SK-N-DZ (cell line): ENCODE measurements at places on chromosomes 4 and X.
A peak's percentile ranks its signal among the peaks of the same experiment; 100 is the strongest.

DNA sequence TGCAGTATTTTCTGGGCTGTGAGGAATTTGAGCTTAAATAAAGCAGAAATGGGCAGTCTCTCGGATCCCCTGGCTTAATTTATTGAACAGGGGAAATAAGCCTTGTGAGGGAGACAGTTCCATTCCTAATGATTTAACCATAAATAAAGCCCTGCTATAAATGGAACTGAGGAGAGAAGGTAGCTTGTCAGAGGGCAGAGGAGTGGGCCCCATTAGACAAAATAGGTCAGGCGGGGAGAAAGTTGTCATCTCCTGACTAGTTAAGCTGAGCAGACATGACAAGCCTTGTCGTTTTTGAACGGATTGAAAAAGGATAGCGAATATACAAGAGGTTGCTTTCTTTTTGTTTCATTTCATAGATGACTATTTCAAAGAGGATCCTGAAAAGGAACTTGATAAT, 39.3 kb downstream of the SMPX start:
- no peak for DNase-seq

DNA sequence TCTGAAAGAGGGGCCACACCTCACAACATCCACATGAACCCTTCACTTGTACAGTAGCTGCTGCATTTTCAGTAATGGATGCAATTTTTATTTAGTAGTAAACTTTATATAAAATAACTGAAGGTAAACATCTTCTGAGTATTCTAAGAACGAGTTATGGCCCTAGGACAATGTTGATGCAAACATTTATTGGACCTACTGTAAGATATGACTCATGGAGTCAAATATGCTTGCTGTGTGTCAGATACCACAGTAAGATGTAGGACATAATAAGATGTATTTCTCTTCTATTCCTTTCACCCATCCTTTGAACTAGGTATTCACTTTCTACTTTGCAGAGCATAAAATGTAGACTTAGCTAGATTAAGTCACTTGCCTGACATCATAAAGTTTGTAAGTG, 87.6 kb downstream of the TEX13C start:
- DNase-seq = no peak

DNA sequence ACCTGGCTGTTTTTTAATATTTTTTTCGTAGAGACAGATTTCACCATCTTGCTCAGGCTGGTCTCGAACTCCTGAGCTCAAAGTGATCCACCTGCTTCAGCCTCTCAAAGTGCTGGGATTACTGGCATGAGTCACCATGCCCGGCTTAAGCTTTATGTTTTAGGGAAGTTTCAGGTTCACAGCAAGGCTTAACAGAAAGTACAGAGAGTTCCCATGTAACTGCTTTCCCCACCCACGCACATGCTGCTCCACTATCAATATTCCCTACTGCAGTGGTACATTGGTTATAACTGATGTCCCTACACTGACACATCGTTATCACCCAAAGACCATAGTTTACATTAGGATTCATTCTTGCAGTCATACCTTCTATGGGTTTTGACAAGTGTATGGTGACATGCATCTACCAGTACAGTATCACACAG, 62.7 kb downstream of the PRPS1 start:
- no peak for DNase-seq

- DNase-seq = no peak
Measured at GRCh38 chr4:90027565-90027964, 99.6 kb upstream of the CCSER1 start.

GRCh38 chr4:34766935-34767334, 1477.4 kb downstream of the ARAP2 start:
- no peak for DNase-seq

GRCh38 chr4:126209147-126209546, 894.4 kb downstream of the FAT4 start:
- DNase-seq = no peak

- DNase-seq = no peak
Measured at GRCh38 chr4:89737888-89738287, 99.1 kb downstream of the SNCA start.

- no peak for DNase-seq
Measured at GRCh38 chr4:177161781-177162180, 147.9 kb upstream of the NEIL3 start.

GRCh38 chr4:36815536-36815935, 429.0 kb upstream of the NWD2 start:
- DNase-seq = no peak

GRCh38 chrX:94576367-94577004, 902.5 kb downstream of the FAM133A start:
- DNase-seq = no peak

GRCh38 chrX:107736781-107737531, 38.6 kb downstream of the TSC22D3 start:
- no peak for DNase-seq

DNA sequence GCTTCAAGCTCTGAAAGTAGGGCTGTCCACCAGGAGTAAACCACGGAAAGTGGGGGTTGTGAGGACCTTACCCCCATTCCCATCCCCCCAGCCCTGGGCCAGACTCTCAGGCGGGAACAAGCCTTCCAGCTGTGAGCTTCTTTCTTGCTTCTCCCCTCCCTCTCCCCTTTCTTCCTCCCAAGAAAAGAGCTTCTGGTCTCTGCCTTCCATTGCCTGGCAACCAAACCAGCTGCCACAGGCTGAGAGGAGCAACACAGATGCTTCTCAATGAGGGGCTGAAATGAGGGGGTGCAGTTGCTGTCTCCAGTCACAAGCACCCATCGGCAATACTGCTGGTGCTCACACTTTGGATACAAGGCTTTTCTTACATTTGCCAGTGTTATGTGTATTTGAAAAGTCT, 72.5 kb downstream of the SLC16A2 start:
- DNase-seq = no peak

DNA sequence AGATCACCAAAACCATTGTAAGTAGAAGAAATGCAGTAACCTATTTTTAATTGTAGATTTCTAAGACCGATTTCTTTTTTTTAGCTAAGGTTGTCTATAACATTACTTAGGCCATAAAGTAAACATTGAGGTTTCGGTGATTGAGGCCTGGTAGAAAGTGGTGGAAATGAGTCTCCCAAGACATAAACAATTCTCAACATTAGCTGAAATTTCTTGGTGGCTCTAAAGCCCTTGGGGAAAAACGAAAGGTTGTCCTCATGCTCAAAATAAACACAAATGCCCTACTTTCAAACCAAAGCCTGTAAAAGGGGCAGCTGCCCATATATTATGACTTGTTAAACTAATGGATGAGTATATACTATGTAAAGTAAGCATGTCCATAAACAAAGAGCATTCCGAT, 98.8 kb downstream of the SCFD2 start:
- no peak for DNase-seq

GRCh38 chr4:56410247-56411062, 23.2 kb upstream of the AASDH start:
- no peak for DNase-seq

DNA sequence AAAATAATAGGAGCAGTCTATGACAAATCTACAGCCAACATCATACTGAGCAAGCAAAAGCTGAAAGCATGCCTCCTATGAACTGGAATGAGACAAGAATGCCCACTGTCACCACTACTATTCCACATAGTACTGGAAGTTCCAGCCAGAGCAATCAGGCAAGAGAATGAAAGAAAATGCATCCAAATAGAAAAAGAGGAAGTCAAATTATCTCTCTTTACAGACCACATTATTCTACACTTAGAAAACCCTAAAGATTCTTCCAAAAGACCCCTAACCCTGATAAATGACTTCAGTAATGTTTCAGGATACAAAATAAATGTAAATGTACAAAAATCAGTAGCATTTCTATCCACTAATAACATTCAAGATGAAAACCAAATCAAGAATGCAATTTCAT, 249.0 kb downstream of the STK32B start:
- DNase-seq = no peak

GRCh38 chr4:156790866-156791265, 180.7 kb downstream of the PDGFC start:
- no peak for DNase-seq

DNA sequence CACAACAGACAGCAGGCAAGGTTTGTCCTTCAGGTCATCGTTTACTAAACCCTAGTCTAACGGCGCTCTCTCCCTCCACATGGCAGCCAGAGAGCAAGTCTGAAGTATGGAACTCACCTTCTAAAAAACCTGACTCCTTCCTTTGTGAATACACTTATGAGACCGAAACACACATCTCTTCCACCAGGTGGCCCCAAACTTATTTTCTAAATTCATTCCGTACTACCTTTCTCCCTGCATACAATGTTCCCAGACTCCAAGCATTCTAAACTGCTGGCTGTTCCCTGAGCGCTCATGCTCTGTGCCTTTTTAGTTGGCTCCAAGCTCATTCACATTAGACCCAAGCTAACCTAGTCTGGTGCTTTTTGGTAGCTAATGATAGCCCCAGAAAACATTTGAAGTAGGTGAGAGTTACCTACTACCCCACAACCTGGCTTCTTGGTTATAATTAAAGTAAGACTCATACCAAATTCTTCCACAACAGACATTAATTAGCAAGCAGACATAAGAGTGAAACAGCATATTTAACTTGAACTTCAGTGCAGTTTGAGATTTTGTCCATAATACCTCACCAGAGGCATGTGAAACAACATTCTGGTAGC, 67.6 kb upstream of the DCLK2 start:
- peak; percentile 72 for DNase-seq

- no peak for DNase-seq
Measured at GRCh38 chrX:24145303-24146186, 4.0 kb upstream of the ZFX start.

DNA sequence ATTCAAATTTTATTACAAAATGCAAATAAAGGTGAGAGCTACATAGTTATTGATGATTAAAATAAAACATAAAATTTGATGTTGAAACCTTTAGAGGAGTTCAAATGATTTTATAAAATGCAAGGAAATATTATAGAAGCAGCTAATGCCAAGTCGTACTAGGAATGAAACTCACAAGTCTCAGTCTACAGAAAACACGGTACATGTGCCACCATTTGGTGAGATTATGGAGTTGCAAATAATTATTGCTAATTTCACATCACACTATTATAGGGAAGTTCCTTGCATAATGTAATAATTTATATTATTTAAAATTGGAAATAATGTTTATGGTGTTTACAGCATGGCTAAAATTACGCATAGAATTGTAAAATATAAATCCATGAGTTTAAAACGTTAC, 1601.7 kb upstream of the TENM3 start:
- DNase-seq = no peak

GRCh38 chr4:133152831-133153481, 3.9 kb downstream of the PCDH10 start:
- no peak for DNase-seq

DNA sequence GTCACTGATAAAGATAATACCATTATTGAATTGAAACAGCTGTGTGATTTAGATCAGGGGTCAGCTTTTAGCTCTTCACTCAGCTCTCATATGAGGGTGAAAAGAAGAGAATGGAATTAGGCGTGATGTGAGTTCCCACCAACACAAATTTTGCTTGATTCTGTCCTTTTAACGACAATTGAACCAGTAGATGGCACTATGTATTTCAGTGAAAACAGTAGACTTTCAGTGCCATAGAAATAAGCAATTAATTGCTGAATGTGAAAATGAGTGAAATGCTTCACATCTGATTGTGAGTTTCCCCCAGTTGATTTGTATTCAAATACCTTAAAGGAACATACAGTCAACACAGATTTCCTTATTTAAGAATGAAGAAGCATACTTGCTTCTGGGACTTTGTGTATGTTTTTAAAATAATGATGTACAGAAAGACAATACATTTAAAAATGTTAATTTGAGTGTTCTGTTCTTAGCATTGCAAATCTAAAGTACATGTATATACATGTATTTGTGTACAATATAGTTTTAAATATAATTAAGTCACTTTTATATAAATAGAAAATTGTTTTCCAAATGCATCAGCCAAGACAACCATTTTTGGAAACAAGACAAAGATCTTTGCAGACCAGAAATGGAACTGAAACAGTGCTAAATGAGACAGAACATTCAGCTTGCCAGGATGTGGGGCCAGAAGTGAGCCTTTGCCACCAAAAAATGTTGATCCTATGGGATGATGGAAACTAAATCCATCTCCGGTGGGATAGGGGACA, 178.8 kb downstream of the SNCA start:
- DNase-seq = peak; percentile 18

DNA sequence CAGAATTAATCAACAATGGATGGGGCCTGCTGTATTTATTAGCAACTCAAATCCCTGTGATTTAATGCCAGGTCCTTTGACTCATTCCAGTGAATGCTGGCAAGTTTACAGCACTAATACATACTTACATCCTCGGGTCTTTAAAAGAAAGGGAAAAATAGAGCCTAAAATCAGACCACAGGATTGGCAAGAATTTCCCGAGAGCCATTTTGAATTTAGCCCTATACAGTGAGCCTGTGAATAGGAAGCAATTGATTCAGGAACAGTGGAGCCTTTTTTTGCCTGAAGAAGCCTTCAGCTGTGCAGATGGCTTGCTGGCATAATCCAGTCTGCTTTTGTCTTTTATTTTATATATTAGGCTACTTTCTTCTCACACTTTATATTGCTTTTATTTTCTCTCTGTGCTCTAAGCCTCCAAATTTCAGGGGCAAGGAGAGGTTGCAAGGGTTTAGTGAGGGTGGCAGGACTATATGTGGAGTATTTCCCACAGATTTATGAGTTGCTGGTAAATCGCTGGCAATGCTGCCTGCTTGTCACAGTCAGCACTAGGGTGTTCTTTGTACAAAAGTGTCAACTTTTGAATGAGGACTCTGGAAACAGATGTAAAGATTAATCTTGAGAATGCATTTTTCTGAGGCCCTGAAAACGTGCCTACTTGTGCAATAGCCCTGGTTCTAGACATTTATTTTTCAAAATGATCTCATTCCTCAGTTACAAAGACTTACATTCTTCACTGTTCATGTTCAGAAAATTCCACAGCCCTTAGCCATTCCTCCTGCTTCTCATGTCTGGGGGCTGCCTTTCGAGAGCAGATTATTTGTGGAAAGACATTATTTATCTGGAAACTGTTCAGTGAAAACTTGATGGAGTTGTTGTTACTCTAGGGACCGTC, 303.5 kb downstream of the SPRY1 start:
- DNase-seq = no peak

GRCh38 chr4:147776716-147777115, 44.8 kb downstream of the ARHGAP10 start:
- peak; percentile 59 for DNase-seq

GRCh38 chr4:113591982-113592381, 169.6 kb downstream of the CAMK2D start:
- DNase-seq = no peak

GRCh38 chr4:95534032-95534431, 14.7 kb downstream of the UNC5C start:
- DNase-seq = no peak

- no peak for DNase-seq
Measured at GRCh38 chrX:37722595-37722994, 37.0 kb downstream of the XK start.

- DNase-seq = no peak
Measured at GRCh38 chrX:8679550-8679949, 52.4 kb downstream of the ANOS1 start.

GRCh38 chr4:151940291-151940690, 179.5 kb upstream of the GATB start:
- no peak for DNase-seq
